ENCODE measurements at places on chromosomes 13 and 19.

DNA sequence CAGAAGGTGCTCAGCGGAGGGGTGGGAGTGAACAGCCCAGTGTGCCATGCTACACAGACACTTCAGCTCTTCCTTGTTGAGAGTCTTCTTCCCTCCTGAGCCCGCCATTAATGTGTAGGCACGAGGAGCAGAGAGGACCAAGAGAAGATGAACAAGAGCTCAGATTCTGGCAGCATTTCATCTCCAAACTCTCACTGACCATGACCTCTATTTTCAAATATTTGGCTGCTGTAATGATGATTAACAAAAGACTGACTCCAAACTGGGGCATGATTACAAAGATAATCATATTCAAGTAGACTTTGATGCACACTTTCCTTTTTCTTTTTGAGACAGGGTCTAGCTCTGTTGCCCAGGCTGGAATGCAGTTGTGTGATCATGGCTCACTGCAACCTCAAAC is 236.5 kb downstream of the DCLK1 start:
- DNase-seq, result no peak

GRCh38 chr19:55189403-55189835 is 9.3 kb upstream of the SYT5 start:
- DNase-seq, result no peak

DNA sequence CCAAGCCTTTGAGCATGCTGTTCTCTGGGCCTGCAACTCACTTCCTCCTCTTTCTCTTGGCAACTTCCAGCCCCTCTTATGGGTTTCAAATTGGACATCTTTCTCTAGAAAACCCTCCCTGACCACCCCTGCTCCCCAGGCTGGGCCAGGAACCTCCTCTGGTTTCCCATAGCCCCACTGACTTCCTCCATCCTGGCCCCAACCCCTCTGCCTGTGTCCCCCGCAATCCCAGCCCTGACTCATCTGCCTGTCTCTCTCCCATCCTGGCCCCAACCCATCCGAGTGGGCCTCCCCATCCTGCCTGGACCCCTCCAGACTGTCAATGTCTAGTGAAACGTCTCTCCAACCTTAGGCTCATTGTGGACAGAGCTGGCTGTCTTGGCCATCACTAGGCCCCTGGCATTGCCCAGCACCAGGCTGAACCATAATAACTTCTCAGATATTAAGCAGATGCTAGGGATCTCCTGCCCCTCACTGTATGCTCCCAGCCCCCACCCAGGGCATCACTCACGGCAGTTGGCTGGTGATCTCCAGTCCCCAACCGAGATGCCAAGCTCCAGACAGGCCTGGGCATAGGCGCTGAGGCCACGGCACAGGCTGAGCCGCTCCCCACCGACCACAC is 16.8 kb downstream of the FCGBP start:
- DNase-seq, result no peak

DNA sequence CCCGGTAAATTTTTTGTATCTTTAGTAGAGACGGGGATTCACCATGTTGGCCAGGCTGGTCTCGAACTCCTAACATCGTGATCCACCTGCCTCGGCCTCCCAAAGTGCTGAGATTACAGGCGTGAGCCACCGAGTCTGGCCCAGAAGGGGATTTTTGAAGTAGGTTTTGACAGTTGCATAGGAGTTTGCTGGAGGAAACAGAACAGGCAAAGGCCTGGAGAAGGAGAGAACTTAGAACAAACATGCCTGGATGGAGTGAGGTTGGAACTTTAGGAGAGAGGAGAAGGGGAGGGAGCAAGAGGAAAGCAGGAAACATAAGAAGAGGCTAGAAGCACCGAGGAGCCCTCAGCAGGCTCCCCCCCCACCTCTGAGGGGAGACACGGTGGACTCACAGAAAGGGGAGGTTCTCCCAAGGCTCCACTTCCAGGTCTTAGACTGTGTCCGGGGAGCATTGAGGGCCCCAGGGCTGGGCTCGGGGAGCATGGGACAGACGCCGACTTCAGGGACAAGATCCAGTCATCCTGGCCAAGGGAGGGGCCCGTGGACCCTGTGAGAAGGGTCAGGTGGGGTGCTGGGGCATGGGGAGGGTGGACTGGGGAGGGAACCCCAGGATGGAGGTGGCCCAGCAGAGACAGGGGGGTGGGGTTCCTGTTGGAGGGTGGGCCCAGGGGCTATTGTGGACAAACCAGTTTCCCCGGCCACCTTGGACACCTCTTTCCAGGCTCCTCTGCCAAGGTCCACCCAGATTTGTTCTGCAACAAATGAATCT is 1.8 kb upstream of the FBN3 start:
- DNase-seq, result no peak

DNA sequence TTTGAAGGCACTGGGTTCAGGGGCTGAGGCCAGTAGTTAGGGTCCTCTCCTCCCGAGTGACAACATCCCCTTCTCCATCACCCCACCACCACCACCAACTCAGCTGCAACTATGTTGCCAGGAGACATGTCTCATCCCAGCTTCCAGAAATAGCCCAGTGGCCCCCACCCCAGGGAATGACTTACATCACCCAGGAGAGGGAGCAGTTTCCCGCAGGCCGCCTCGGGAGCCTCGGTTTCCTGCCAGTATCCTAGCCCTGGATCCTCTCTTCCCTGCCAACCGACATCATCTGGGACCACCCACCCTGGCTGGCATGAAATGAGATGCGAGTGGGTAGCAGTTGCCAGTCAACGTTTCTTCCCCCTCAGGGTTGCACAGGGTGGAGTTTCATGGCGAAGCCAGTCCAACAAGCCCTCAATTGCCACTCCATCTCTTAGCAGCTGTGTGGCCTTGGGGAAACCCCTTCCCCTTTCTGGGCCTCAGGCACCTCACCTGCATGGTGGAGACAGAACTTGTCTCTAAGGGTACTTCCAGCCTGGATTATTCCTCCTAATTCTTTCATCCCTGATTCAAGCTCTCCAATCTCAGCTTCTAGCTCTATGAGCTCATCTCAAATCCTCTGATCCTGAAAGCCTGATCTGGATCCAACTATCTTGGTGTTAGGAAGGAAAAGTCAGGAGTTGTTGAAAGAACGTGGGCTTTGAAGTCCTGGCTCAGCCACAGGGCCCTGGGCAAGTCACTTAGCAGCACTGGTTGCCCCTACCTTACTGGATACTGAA is 3.9 kb upstream of the GSK3A start:
- DNase-seq, result no peak

GRCh38 chr13:97506511-97506910 is 72.5 kb downstream of the RAP2A start:
- DNase-seq, result no peak

Data from progenitor cell of endocrine pancreas (in vitro differentiated cells).